Nasal cavity respiratory epithelium epithelial cell of viscerocranial mucosa (primary cell): ENCODE measurements at places on chromosomes 11 and 22. TPM values are rescaled to one million over a fixed set of nuclear protein-coding genes. Genes with fewer than 3 reads are reported as not detected.

DBX1 gene
- total RNA-seq: not detected in 2 replicates

GAB4 gene
- not detected in 2 replicates for total RNA-seq

IL10RA gene
- under 0.01 TPM in 2 replicates for total RNA-seq

ATG13 gene
- 54.7 and 75.3 TPM in 2 replicates for total RNA-seq

C11orf65 gene
- 1.2 and 2.1 TPM in 2 replicates for total RNA-seq

TPBGL gene
- not detected in 2 replicates for total RNA-seq

IGSF22 gene
- total RNA-seq: 0.28 and 0.34 TPM in 2 replicates

TUBGCP6 gene
- 15.0 and 29.8 TPM in 2 replicates for total RNA-seq

SMC1B gene
- not detected in 2 replicates for total RNA-seq

TRPM5 gene
- total RNA-seq: not detected in 2 replicates

CNGA4 gene
- 0.07 TPM in 1 of 2 replicates, not detected in the other for total RNA-seq

SCT gene
- not detected in 2 replicates for total RNA-seq

SCUBE1 gene
- total RNA-seq: not detected in 2 replicates

RFPL3 gene
- total RNA-seq: not detected in 2 replicates

KRTAP5-11 gene
- total RNA-seq: not detected in 2 replicates
